Activated T-helper 17 cell treated with anti-CD3 and anti-CD28 coated beads, Interleukin-2, amount 50 U/mL, for 72 hours (primary cell): ENCODE measurements at places on chromosomes 11 and 22. TPM values are rescaled to one million over a fixed set of nuclear protein-coding genes. Genes with fewer than 3 reads are reported as not detected.
A peak's percentile ranks its signal among the peaks of the same experiment; 100 is the strongest.

DNA sequence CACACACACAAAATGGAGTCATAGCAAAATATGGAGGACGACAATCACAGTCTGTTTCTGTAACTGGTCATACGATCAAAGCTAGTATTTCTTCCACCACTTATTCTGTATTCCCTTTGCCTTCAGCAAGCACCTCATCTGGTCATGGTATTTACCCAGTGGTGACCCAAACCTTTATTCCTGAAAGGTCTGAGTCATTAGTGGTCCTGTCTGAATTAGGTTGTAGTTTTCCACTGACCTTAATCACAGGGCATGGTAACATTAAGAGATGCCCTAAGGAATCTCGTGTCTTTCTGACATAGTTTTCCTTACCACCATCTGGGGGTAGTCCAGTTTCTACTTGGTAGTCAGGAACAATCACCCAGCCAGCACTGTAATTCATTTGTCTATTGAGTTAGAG lies 54.8 kb upstream of the CEP295 start:
- ATAC-seq, result no peak

Gene CD3E
- total RNA-seq, result 338 TPM

DNA sequence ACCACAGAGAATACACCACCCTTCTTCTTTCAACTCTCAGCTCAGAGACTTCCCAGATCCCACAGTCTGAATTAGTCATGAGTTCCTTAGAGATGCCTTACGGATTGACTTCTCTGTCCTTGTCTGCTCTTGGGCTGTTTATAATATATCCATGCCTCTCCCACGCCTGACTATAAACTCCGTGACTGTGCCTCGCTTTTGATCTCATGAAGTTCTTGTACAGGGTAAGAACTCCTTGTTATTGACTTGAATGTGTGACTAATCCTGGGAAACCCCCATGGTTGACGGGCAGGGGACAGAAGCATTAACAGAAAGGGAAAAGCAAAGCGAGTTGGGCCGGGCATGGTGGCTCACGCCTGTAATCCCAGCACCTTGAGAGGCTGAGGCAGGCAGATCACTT lies 62.4 kb upstream of the POU2AF1 start:
- ATAC-seq, result peak; percentile 78

Gene PAX6
- total RNA-seq, result not detected

- no peak for ATAC-seq
Observed at GRCh38 chr11:32704261-32704660, 90.2 kb downstream of the CCDC73 start.

Gene OR9Q2
- total RNA-seq, result 0.06 TPM

DNA sequence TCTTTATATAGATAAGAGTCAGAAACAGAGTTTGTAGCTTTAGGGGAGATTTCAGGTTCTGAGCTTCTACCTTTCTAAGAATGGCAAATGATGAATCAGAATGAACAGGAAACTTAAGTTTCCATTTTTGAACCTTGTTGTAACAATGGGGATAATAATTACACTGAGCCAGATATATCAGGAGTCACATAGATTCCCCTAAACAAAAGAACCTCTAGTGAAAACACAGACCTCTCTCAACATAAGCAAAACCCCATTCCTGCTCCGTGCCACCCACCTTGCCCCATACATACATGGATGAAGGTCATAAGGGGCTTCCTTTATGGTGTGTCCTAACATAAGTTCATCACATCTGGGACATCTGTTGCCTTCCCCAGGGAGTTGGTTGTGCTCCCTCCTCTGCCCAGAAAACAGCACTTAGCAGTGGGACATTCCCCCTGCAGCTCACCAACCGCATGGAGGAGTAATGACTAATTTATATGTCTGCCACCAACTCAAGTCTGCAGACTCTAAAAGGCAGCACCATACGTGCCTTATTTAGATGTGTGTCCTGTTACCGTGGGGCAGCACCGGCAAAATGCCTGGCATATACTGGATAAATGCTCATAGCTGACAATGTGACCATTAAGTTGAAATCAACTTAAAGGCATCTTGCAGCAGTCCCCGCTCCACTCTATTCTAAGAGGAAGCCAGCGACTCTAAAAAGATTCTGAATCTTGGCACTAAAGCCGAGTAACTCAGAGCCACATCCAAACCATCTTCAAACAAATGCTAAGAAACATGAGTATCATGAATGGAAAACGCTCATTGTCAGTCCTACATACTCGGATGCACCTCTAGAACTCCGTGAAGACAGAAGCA lies 8.0 kb downstream of the JAML start:
- peak; percentile 82 for ATAC-seq

DNA sequence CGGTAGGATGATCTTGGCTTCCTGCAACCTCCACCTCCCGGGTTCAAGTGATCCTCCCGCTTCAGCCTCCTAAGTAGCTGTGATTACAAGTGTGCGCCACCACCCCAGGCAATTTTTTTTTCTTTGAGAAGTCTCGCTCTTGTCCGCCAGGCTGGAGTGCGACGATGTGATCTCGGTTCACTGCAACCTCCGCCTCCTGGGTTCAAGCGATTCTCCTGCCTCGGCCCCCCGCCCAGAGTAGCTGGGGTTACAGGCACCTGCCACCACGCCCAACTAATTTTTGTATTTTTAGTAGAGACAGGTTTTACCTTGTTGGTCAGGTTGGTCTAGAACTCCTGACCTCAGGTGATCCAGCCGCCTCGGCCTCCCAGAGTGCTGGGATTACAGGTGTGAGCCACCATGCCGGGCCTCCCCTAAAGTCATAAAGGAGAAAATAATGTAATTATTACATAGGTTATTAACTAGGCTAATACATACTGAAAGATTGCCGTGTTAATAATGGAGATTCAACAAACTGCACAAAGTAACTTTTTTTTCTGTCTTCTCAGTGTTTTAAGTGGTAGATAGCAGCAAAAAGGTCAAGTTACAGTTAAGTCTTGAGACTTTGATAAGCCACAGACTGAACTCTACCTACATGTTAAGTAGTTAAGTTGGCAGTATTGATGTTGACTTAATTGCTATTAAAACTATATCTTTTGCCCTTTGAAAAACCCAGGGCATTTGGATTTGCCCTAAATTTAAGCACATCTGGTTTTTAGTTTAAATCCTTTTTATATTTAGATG lies 3.9 kb downstream of the CAPRIN1 start:
- no peak for ATAC-seq

DNA sequence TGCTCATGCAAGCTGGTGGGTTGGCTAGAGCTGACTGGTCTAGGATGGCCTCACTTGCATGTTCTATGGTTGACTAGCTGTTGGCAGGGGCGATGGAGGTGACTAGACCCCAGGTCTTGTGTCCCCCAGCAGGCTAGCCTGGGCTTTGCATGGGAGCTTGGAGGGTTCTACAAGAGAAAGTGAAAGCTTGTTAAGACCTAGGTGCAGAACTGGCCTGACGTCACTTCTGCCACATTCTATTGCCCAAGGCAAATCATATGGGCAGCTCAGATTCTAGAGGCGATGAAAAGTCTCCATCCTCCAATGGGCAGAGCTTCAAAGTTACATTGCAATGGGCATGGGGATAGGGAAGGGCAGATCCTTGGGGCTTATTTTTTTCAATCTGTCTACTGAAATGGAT lies 170.9 kb downstream of the MIAT start:
- no peak for ATAC-seq

- peak; percentile 10 for ATAC-seq
Observed at GRCh38 chr22:38467438-38467903, 425 bp upstream of the KDELR3 start.

Gene OTOG
- not detected for total RNA-seq

- peak; percentile 35 for ATAC-seq
Observed at GRCh38 chr11:8222820-8223512, 40.7 kb downstream of the LMO1 start.

DNA sequence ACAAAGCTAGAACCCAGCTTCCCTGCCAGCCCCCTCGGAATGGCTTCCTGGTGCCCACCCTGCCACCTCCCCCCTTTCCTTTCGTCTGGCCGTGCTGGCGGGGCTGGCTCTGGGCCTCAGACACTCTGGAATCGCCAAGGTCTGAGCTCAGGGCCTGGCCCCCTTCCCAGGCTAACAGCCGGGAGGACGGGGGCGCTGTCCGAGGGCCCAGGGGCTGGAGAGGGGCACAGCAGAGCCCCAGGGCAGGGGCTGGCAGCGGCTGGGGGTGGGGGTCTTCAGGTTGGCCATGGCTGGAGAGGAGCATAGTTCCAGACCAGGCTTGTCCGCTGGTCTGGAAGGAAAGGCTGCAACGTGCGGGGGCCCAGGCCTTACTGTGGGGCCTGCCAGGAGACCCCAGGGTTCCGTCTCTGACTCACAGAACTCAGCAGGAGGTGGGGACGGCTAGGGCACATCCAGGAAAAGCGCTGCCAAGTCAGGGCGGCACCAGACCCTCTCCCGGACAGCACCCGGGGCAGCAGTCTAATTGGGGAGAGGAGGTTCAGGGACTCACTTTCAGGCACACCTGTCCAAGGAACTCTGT lies 861 bp upstream of the LTBP3 start:
- ATAC-seq, result no peak

DNA sequence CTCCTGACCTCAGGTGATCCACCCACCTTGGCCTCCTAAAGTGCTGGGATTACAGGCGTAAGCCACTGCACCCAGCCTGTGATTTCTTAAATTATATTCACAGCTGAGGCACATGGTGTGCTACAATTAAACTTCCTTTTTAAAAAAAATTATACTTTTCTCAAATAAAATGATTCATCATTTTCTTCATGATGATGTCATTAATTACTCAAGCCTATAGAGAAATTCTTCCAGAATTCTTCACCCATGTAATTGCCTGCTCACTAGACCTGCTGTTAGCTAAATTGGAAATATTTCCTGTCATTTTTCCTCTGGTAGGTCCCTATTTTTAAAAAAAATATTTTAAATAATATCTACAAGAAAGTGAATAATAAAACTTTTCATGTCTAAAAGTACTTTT lies 440.0 kb upstream of the ANO3 start:
- no peak for ATAC-seq

Gene NOX4
- total RNA-seq, result not detected

DNA sequence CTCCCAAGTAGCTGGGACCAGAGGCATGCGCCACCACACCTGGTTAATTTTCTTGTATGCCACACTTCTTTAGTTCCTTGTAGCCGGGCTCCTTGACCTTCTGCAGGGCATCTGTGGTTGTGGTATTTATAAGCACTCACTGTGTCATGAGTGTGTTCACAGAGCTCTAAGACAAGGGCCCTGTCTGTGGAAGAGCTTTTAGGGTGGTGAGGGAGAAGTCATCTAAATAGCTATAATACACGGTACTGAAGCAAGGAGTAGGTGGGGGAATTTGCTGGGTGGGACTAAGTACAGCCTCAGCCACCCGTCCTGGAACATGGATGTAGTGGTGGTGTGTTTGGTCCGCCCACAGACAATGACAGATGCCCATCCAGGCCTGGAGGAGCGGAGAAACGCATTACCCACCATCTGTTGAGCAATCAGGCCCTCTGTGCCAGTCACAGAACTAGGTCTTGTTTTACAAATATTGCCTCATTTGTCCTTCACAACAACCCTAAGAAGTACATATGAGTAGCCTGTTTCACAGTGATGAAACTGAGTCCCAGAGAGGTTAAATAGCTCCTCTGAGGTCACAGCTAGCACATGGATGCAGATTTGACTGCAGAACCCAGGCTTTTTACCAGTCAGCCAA lies 10.1 kb downstream of the ACO2 start:
- peak; percentile 72 for ATAC-seq

DNA sequence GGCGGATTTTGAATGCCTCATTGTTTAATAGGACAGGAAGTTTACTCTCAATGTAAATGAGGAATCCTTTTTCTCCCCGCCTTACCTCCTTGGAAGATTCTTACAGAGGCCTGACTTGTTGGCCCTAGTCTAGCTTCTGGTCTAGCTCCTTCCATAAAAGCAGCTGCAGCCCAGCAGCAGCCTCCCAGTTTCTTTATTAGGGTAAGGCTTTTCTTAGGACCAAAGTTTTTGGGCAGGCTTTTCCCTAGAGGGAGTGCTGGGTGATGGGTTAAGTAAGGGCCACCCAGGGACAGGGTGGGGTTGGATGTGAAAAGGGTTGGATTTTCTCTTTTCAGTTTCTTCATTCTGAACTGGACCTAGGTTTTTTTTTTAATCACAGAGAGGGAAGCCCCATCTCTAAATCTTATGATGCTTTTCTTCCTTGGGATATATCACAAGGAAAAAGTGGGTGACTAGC lies 49.7 kb downstream of the LIF start:
- ATAC-seq, result no peak

- no peak for ATAC-seq
Observed at GRCh38 chr11:132245403-132246385, 875.3 kb downstream of the NTM start.

DNA sequence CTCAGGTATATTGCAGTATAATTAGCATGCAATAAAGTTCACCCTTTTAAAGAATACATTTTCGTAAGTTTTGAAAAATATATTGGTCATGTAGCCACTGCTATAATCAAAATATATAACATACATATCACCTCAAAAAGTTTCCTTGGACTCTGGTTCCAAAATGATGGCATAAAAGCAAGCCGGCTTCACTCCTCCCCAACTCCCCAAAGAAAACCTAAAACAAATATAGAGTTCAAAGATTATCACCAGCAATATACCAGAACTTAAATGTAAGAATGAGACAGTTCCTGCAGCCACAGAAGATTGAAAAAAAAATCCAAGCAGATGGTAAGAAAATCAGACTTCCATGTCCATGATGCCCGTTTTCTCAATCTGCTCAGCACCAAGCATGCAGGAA lies 104.3 kb downstream of the APIP start:
- ATAC-seq, result no peak

DNA sequence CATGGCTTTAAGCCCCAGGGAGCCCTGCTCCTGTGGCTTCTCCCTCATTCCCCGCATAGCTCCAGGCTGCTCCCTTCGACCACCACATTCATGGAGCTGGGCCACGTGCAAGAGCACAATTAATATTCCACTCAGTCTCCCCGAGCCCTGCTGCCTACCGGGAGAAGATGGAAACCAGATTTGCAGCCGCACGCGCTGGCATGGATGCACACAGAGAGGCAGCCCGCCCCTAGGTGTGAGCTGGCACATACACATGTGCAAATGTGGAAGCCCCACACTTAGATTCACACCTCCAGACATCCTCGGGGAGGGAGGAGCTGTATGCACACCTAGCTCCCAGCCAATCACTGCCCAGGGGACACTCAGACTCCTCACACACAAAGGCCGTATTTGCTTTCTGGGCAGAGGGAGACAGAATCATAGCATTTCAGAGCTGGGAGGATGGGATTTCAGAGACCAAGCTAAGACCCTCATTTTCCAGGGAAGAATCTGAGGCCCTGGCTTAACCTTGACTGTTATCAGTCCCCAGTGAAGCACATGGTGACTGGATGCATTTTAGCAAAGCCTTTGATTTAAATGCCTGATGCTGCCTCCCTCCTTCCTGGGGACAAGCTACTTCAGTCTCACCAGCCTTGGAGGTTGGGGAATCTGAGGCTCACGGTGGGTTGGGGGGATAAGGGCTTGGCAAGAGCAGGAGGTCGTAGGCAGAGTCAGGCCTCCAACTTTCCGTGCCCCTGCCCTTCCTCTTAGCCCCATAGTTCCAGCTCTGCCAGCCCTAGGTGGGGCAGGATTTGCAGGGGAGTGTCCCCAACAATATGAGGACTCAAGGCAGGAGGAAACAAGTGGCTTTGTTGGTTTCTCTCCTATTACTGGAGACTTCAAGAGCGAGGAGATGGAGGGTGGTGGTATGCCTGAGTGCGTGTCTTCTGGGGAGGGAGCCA lies 5.3 kb upstream of the CREB3L1 start:
- ATAC-seq, result no peak

Gene AAMDC
- 7.4 TPM for total RNA-seq
